Activated naive CD8-positive, alpha-beta T cell treated with anti-CD3 and anti-CD28 coated beads, Interleukin-2, amount 50 U/mL, for 16 hours (primary cell): ENCODE measurements at places on chromosomes 6 and 20.

DNA sequence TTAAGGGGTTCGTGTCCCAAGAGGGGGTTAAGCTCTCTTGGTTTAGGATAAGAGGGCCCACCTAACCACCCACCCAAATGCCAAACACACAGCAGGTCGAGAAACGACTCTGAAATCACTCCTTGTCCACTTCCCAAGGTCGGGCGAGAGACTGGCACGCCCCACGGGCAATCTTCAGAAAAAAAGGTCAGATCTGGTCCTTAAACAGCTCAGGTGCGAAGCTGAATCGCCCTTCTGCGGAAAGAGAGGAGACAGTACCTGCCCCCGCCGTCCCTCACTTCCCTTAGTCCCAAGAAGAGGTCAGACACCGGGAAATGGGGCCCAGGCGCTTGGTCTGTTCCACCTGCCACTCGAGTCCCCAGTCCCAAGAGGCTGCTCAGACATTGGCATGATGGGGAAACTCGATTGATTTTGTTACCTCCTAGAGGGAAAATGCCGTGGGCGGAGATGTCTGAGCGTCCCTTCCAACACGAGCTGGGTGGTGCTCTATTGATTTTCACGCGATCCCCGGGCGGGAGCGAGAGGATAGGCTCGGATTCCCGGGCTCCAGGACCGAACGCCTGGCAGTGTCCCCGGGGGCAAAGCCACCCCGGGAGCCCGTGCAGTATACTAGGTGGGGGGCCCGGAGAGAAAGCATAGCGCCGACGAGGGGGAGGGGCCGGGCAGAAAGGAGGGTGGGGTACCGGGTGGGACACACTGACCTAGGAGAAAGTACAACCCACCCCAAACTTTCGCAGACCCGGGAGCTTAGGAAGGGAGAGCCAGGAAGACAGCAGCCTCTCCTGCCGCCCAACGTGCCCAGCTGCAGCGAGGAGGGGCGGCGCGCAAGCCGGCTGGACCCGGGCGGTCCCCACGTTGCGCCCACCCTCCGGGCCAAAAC lies 1.1 kb upstream of the SAMD5 start:
- DNase-seq, result no peak

DNA sequence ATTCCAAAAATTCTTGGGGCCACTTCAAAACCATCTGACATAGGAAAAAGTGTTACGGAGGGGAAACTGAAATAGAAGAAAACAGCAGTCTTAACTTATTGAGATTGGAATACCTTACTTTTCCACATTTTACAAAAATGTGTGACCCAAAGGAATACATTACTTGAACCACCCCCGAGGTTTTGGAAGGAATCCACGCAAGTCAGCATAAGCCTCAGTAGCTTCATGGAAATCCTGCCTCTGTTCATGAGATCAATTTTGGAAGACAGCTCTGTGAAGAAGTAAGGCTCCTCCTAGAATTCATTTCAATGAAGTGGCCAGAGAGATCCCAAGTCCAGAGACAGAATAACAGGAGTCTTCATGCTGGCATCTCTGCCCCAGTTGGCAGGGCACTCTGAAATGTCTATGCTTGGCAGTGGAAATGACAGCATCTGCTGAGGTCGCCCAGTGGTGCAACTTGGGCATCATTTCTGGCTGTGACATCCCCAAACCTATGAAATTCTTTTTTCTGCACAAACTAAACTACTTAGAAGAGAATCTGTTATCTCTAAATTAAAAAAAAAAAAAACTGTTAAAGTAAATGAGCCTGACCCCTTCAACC lies 132.5 kb downstream of the EPM2A start:
- DNase-seq, result no peak

- DNase-seq, result no peak
Observed at GRCh38 chr6:65646544-65646943, 60.5 kb downstream of the EYS start.

DNA sequence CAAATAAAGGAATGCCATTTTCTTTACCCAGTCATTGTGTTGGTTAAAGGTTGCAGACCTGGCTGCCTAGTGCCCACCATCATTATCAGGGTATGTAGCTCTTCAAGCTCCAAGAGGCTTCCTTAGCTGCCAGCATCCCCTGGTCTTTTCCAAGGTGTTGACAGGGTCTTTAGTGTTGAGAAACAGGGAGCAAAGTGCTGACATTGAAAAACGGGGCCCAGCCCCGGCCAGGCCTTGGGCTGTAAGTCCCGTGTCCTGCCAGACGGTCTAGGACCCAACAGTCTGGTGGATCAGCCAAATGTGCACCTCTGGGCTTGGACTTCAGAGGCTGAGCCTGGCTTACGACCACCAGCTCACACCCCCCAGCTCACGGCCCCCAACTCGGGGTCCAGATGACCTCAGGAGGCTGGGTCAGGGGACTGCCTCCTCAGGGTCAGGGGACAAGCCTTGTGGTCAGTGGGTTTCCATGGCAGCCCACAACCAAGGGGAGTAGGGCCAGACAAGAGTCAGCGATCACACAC lies 114.4 kb upstream of the MLN start:
- DNase-seq, result no peak

GRCh38 chr6:149862922-149863697 lies 1.0 kb downstream of the LRP11 start:
- DNase-seq, result no peak
